ENCODE measurements at places on chromosomes 12 and 14.

GRCh38 chr14:44339231-44339630 lies 167.9 kb downstream of the FSCB start:
- DNase-seq, result no peak

DNA sequence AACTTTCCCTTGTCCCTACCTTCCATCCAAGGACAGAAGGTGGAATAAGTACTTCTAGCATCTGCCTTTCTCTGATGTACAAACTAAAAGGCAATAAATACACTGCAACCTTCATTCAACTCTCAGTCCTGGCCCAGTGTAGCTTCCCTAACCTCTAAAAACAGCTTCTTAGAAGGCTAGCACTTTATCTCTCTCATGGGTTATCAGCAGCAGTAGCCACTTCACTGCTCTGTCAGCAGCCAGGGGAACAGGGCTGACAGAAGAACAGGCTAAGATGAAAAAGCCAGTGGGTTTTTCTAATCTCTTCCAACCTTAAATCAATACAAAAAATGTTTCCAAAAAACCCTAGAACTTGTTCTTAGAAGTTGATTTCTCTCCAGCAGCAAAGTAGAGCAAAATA lies 13.2 kb downstream of the BAZ2A start:
- DNase-seq, result no peak

DNA sequence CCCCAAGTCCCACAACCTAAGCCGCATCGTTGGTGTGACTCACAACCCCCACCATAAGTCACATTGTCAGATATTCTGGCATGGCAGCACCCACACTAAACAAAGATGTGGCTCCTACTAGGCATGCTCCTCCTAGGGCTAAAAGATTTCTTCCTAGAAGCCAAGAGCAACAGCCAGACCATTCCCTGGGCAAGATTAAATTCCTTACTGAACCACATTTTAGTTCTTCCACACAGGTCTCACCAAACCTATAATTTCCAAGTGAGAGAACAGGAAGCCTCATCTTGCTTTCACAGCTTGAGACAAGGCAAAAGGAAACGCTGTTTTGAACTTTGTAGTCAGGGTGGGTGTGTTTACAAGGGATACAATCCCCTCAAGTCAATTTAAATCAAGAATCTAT lies 632.8 kb downstream of the DIO2 start:
- DNase-seq, result no peak

DNA sequence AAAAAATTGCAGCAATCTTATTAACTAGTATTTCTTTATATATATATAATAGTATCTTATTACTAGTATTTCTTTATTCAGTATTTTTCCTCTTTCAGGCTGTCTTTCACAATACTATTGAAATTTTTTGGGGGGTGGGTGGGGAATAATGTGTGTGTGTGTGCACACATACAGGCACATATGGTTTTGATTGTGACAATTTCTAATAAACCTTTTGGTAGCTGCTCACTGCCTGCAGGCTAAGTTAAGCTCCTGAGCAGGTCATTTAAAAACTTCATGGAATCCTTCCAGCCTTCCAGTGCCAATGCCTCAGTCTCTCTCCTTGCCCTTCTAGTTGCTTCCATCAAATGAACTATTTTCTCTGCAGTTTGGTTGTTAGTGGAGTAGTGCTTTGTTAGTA lies 490.1 kb downstream of the PCNX1 start:
- no peak for DNase-seq

GRCh38 chr12:19706936-19707335 lies 267.6 kb downstream of the AEBP2 start:
- no peak for DNase-seq

DNA sequence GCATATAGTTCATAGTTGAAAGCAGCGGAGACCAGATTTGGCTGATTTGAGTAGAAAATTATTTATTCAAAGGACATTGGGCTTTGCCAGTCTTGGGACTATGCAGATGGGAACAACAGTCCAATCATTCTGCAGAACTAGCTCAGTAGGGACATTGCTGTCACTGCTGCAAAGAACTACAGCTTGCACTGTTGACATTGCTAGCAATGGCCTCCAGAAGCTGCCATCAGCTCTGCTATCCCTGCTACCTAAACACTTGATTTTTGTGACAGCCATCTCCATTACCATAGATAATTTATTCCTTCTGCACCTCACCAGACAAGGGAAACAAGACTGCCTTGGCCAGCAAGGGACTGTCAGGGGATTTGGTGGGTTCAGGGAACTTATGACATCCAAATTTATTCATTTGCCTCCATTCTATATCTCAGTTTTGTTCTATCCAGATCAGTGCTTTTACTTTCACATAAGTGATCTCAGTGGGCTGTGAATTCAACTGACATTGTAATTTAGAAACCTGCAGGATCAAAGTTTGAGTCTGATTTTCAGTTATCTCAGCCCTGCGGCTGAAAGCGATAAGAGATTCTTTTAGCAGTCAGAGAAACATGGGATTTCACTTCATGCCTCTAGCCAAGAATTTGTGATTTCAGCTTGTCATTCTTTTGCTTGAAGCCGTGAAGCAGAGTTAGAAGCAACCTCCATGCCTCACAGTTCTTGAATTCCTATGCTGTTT lies 136.7 kb upstream of the FBXO33 start:
- DNase-seq, result no peak

GRCh38 chr14:42163136-42163535 lies 556.5 kb downstream of the LRFN5 start:
- DNase-seq, result no peak

- no peak for DNase-seq
These were observed 3.3 kb downstream of the TMEM121 start for GRCh38 chr14:105529569-105530284.

GRCh38 chr12:54213079-54213478 lies 24.3 kb upstream of the SMUG1 start:
- DNase-seq, result no peak

GRCh38 chr12:20452496-20453010 lies 84.2 kb downstream of the PDE3A start:
- DNase-seq, result no peak

DNA sequence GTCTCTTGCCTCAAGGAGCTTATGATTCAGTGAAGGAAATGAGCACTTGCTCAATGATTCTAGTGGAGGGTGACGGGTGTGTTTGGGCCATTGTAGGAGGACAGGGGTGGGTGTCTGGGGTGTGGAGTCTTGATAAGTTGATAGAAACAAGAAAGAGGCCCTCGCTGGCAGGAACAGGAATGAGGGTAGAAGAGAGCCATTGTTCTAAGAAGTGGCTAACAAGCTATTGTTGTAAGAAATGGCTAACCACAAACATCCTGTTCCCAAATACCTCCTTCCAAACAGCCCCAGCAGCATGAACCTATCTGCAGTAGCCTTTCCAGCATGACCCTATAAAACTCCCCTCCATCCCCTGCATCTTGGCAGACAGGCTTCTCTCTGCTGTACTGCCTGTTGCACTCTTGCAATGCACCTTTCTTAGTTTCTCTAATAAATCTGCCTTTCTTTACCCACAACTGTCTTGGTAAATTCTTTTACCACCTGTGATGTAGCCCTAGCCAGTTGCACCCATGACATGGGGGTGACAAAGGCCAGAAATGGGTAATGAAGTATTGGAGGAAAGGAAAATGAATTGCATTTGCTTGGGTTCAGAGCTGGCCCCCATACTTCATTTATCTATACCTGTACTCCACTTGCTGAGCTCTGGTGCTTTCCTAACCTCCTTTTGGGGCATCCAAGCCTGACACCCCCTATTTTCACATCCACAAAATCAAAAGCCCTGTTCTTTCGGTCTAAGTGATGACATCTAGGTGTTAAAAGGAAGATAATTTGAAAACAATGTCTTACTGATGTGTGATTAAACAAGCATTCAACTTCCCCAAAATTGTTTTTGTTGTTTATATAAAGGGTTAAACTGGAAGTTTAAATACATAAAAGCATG lies 389.1 kb downstream of the GRIN2B start:
- no peak for DNase-seq

DNA sequence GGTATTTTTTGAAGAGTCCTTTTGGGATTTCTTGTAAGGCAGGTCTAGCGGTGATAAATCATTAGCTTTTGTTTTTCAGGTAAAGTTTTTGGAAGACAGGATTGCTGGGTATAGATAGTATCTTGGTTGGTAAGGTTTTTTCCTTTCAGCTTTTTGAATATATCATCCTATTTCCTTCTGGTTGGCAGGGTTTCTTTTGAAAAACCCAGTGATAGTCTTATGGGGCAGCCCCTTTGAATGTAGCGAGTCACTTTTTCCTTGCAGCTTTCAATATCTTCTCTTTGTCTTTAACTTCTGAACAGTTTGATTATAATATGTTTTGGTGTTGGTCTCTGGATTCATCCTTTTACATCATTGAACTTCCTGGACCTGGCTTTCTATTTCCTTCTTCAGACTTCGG lies 20.2 kb downstream of the TMX1 start:
- no peak for DNase-seq

- no peak for DNase-seq
These were observed 330.1 kb upstream of the GARIN2 start for GRCh38 chr14:66859063-66859671.

GRCh38 chr12:54935235-54935951 lies 49.2 kb downstream of the TESPA1 start:
- no peak for DNase-seq

DNA sequence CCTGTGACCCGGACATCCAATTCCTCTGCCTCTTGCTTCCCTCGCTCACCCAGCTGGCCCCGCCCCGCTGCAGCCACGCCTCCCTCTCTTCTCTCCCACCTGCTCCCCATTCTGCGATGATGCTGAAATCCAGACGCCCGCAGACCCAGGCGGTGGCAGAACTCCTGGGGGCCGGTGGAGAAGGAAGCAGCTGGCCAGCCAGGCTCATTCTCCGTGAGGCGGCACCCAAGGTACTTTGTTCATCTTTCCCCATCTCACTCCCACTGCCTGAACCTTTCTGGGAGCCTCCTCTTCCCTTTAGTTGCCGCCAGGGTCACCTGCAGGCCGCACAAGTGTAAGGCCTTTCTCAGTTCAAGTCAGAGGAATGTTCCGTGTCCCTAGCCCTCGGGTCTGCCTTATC lies 35.7 kb downstream of the FOXN4 start:
- DNase-seq, result peak; percentile 60

- no peak for DNase-seq
These were observed 967.9 kb downstream of the FSCB start for GRCh38 chr14:43539210-43539609.

- no peak for DNase-seq
These were observed 18.8 kb upstream of the VWF start for GRCh38 chr12:6143303-6143675.

DNA sequence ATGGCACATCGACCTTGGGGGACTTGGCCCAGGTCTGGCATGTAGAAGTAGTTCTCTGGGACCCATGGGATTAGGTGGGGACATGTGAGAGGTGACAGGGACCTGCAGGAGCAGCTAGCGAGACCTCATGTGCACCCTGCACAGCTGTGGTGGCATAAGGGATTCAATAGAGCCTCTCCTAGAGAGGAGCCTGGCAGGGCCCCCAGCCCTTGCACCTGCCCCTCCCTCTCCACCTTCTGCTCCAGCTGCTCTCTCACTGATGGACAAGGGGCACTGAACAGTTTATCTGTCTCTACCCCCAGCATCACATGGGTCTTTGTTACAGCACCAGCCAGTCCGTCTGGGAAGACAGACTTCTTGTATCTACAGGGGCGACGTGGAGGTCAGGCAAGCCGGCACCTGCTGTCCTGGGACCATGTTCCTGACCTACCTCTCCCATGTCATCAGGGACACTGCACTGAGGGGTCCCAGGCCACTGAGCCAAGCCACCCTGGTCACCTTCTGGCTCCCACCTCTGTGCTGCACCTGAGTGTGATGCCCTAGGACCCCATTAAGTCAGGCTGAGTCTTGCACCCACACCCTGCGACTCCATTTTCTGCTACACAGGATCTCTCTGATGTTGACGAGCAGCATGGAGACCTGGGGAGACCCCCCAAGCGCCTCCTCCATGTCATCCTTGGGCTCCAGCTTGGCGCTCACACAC lies 32.6 kb downstream of the DDX11 start:
- no peak for DNase-seq

DNA sequence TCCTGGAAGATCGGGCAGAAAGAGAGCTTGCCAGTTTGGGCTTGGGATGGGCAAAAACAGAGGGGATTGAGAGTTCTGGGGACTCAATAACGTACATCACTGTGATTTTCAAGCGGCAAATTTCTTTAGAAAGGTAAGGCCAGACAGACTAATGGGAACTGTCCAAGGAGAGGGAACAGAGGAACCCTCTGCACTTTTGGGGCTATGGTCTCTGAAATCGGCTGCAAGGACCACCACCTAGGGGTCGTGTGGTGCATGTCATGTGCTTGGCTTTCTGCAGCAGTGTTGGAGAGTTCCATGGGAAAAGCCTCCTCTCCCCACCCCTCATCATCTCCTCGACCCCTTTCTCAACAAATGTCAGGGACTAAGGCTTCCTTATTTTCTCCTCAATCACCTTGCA lies 79.6 kb downstream of the PPM1A start:
- DNase-seq, result no peak

GRCh38 chr14:25150934-25151790 lies 101.2 kb upstream of the STXBP6 start:
- no peak for DNase-seq

DNA sequence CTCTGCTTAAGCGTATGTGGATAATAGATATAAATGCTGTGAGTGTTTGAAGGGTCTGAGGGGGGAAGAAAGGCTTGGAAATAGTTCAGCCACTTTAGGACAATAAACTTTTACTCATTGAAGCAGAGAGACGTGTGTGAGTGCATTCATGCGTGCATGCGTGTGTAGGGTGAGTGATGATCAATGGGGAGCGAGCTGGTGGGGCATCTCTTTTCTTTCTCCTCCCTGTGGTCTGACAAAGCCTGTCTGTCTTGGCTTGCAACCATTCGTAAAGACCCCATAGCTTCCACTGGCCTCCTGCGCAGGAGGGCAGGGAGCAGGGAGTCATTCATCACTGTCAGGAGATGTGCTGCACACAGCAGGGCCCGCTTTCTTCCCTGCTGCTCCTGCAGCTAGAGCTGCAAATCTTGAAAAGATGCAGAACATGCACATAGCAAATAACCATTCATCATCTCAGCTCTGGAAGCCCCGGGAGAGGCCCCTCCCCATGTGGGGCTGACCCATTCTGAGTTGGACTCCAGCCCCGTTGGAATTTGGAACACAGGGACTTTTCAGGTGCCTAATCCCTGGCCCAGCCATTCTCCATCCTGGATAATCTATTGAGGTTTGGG lies 223.2 kb downstream of the PPM1H start:
- DNase-seq, result no peak

DNA sequence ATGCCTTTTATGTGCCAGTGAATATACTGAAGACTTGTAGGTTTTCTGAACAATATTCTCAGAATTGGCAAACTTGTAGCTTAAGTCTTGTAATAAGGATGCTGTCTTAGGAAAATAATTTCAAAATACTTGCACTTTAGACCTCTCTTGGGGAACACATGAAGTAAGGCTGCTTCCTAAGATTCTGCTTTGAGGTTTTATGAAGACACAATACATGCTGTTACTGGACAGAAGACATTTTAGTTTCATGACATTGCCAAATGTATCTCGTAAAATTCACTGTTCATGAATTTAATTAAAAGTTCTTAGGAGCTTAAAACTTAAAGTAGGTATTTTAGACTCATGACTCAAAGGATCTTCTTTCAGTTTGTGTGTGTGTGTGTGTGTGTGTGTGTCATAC lies 80.7 kb downstream of the RAD51B start:
- DNase-seq, result no peak

DNA sequence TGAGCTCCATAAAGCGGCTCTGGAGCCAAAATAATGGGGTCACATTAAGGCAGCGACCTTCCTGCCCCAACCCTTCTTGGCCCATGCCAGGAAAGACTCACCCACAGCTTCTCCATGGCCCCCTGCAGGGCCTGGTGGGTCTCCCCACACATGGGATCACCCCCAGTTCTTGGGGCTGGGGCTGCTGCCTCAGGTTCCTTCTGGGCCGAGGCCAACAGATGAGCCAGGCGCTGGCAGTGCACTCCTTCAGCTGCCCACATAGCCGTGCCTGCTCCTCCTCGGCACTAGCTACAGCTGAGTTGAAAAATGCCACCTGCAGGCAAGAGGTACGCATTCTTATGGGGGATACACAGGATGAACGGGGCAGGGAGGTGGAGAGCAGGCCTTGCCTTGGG lies 14.8 kb upstream of the BLTP3B start:
- DNase-seq, result no peak
